ENCODE measurements at places on chromosomes 6 and 20.

- H3K36me3 ChIP-seq, result no peaks in the 10 kb centered on the region
- H3K27ac ChIP-seq, result no peak overlapping the region
- peaks cover 12% of the 10 kb centered on the region for H3K4me1 ChIP-seq
- H3K27me3 ChIP-seq, result no peaks in the 10 kb centered on the region
Observed at GRCh38 chr20:20373091-20373571, 5.2 kb downstream of the INSM1 start.

GRCh38 chr20:46894579-46894958 lies at the start of gene EYA2:
Gene EYA2, plus strand, starts transcription at chr20:46894843. Its CDS starts 95,168 bp downstream, at chr20:46990011.
- no peaks in the 10 kb centered on the region for H3K27me3 ChIP-seq
- no peak for DNase-seq
- peak within 1 kb of the TSS; percentile 30 for H3K27ac ChIP-seq
- H3K4me1 ChIP-seq, result peaks cover 9% of the 10 kb centered on the region

DNA sequence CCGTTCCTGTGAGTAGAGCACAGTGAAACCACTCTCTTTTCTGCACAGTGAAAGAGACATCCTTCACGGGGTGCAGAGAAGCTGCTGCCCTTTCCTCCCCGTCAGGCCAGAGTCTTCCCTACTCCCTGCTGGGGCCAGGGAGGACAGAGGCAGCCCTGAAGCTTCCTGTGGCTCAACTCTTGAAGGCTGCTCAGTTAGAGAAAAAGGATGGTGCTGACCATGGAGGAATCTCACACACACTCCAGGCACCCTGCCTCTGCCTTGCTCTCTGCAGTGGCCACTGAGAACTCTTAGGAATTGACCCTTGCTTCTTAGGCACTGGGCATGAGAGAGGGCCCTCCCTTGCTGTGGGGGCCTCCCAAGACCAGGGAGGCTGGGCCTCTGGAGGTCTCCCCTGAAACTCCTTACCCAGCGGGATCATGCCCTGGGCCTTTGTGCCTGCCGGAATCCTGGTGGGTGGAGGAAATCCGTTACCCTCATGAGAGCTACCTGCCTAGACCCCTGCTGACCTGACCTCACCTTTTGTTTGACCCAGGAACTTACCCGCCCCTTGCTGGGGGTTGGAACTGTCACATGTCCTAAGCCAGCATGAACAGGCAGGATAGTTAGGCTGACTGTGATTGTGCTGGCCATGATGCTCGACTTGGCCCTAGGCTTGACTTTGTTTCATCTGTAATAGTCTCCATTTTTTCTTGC lies 65.0 kb upstream of the CD93 start:
- peaks cover 51% of the 10 kb centered on the region for H3K4me1 ChIP-seq
- peak; percentile 85 for DNase-seq
- H3K27me3 ChIP-seq, result no peaks in the 10 kb centered on the region
- peak overlapping the region; percentile 25 for H3K27ac ChIP-seq

DNA sequence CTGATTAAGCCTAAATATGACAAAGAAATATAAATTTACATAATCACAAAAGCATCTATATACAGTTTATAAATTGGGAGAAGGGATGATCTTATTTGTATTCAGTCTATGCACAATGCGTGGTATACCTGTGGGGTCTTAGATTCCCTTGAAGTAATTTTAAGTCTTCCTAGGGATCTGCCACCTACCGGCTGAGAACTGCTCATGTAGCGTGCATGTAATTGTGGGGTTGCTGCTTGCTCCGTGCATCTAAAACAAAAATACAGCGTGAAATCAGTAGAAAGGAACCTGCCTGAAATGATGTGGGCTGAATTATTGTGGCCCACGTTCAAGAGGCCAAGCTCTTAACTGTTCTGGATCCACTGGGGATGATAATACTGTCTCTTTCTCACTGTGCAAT lies 187.3 kb downstream of the MBOAT1 start:
- H3K27ac ChIP-seq, result no peak overlapping the region
- no peaks in the 10 kb centered on the region for H3K27me3 ChIP-seq
- H3K4me3 ChIP-seq, result no peak overlapping the region
- DNase-seq, result no peak
- H3K4me1 ChIP-seq, result no peaks in the 10 kb centered on the region
- H3K36me3 ChIP-seq, result no peaks in the 10 kb centered on the region

DNA sequence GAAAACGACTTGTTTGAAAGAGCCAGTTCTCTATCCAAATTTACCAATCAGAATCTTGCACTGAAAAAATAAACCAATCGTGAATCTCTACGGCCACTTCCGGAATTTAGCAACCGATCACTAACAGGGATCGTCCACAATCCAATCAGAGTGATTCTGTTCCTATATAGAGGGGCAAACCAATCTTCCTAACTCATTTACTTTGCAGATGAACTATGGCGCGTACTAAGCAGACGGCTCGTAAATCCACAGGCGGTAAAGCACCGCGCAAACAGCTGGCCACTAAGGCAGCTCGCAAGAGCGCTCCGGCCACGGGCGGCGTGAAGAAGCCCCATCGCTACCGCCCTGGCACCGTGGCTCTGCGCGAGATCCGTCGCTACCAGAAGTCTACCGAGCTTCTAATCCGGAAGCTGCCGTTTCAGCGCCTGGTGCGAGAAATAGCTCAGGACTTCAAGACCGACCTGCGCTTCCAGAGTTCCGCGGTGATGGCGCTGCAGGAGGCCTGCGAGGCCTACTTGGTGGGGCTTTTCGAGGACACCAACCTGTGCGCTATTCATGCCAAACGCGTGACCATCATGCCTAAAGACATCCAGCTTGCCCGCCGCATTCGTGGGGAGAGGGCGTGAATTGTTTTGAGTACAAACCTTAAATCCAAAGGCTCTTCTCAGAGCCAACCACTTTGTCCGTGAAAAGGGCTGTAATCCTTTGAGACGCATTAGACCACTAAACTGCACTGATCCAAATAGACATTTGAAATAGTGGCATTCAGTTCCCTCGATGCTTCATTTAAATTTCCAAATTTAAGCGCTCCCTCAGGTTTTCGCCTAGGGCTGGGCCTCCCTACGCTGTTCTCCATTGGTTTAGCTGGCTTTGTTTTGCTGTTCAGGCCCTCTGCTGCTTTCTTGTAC lies 138.0 kb downstream of the HFE start:
- H3K27me3 ChIP-seq, result no peaks in the 10 kb centered on the region
- no peaks in the 10 kb centered on the region for H3K4me1 ChIP-seq
- peak overlapping the region; percentile 48 for H3K4me3 ChIP-seq
- DNase-seq, result no peak
- peak overlapping the region; percentile 30 for H3K27ac ChIP-seq

GRCh38 chr6:43287717-43288679 lies 10.1 kb upstream of the SLC22A7 start:
- no peaks in the 10 kb centered on the region for H3K27me3 ChIP-seq
- H3K27ac ChIP-seq, result no peak overlapping the region
- DNase-seq, result no peak

- no peak overlapping the region for H3K4me3 ChIP-seq
- no peak for DNase-seq
- H3K27me3 ChIP-seq, result no peaks in the 10 kb centered on the region
Observed at GRCh38 chr6:42764911-42765648, 16.8 kb upstream of the BICRAL start.

- H3K27me3 ChIP-seq, result no peaks in the 10 kb centered on the region
- H3K4me3 ChIP-seq, result no peak overlapping the region
- no peak overlapping the region for H3K27ac ChIP-seq
- H3K36me3 ChIP-seq, result no peaks in the 10 kb centered on the region
- no peaks in the 10 kb centered on the region for H3K4me1 ChIP-seq
- DNase-seq, result peak; percentile 64
Observed at GRCh38 chr20:40600441-40601219, 88.4 kb downstream of the MAFB start.
